ENCODE measurements at places on chromosomes 11 and 22.

DNA sequence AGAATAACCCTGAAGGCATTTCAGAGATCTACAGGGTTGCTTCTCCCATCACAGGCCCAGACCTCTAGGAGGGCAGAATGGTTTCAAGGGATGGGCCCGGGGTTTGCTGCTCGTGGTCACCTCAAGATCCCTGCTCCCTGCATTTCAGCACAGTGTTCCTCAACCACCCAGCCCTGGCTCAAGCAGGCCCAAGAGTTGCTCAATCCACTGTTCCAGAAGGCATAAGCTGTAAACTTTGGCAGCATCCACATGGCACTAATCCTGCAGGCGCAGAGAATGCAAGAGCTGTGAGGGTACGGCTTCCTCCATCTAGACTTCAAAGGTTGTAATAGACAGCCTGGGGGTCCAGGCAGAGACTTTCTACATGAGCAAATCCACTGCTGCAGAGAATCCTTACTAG, 225.0 kb upstream of the UBASH3B start:
- DNase-seq: no peak

DNA sequence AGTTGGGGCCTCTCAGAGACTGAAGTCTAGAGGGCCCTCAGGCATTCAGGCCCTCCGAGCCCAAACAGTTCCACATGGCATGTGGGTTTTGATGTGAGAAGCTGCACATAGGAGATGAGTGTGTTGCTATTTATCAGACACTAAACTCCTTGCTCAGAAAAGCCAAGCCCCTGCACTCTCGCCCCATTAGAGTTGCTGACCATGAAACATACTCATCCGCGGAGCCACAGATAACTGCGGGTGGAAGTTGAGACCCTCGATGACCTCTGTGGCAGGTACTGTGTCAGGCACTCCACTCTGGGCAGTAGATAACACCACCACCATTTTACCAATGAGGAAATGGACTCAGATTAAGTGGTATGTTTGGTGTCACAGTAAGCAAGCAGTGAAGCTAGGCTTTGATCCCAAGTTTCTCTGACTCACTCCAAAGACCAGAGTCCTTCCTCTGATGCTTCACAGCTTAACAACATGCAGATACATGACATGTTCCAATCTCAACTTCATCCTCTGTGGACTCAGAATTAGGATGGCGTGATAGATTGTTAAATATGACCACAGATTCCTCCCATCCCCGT, 202.1 kb downstream of the ADAMTS15 start:
- no peak for DNase-seq

GRCh38 chr22:19842393-19843106, 12.1 kb downstream of the GNB1L start:
- DNase-seq: no peak

- no peak for DNase-seq
These were observed 37.7 kb upstream of the FDX1 start for GRCh38 chr11:110392056-110392455.

GRCh38 chr11:125720781-125721180, 25.3 kb upstream of the PATE1 start:
- DNase-seq: no peak

GRCh38 chr11:44421090-44421675, 111.2 kb upstream of the ALX4 start:
- DNase-seq: no peak

DNA sequence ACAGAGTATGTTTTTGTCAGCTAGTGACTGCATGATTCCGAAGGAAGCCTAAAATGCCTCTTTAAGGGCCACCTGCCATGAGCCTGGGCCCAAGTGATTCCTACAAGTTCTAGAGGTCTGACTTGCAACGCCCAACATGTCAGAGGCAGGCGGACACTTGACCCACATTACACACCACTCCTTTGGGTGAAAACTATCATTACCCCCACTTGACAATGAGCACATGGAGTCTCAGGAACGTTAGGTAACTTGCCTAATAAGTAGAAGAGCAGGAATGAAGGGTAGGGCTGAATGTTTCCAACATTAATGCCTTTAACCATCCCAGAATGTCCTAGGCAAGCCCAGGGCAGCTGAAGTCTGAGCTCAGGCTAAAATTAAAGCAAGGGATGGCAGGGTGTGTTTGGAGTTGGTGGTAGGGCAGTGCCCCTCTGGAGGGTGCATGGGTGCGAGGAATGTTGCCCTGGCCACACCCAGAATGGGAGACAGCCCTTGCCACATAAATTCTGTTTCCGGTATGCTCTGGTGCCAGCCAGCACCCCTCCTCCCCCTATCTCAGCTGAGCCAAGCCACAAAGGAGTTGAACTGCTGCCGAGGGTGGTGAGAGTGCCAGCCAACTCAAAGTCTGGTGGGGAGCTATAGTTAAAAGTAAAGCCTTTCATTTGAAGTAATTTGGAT, 2.5 kb downstream of the PLAAT2 start:
- no peak for DNase-seq

- no peak for DNase-seq
These were observed 54.3 kb upstream of the CLMP start for GRCh38 chr11:123249354-123249753.

- no peak for DNase-seq
These were observed 35.3 kb upstream of the TTLL12 start for GRCh38 chr22:43222262-43222661.

GRCh38 chr11:96293109-96293508, 49.9 kb downstream of the MAML2 start:
- no peak for DNase-seq

DNA sequence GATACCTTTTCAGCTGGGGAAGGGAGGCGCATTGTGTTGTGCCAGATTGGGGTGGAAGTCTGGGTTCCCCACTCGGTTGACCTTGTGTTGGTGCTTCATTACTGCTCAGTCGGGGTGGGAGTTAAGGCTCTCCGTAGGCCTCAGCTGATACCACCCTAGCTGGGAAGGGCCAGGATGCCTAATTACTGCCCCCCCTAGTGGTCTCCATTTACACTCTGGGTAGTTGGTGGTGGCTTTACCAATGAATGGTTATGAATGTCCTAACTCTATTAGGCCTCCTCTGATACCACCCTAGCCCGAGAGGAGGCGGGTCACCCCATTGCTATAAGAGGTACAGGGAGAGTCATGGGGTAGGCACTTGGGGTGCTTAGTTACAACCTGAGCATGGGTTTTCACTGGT, 27.5 kb upstream of the HIKESHI start:
- DNase-seq: no peak

Data from RWPE2 (cell line).